Activated CD8-positive, alpha-beta T cell treated with anti-CD3 and anti-CD28 coated beads for 36 hours (primary cell): ENCODE measurements at places on chromosomes 11 and 22. TPM values are rescaled to one million over a fixed set of nuclear protein-coding genes. Genes with fewer than 3 reads are reported as not detected.

DNA sequence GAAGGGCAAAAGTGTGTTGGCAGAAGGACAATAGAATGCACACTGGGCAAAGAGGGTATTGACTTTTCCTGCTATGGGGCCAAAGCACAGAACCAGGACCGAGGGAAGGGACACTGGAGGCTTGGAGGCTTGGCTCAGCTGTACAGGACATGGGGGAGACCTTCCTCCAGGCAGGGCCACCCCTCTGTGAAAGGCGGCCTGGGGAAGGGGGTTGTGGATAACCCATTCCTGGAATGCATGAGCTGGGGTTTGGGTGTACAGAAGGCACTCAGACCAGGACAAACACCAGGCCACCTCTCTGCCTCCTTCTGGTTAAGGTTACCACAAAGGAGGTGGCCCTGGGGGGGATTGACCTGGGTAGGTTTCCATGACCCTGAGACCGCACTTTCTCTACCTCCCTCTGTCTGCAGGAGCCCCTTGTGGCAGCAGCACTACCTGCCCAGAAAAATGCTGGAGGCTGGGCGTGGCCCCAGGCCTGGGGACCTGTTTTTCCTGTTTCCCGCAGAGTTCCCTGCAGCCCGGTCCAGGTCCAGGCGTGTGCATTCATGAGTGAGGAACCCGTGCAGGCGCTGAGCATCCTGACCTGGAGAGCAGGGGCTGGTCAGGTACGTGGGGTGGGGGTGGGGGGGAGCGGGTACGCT lies 9.6 kb downstream of the P2RY2 start:
- DNase-seq, result no peak

DNA sequence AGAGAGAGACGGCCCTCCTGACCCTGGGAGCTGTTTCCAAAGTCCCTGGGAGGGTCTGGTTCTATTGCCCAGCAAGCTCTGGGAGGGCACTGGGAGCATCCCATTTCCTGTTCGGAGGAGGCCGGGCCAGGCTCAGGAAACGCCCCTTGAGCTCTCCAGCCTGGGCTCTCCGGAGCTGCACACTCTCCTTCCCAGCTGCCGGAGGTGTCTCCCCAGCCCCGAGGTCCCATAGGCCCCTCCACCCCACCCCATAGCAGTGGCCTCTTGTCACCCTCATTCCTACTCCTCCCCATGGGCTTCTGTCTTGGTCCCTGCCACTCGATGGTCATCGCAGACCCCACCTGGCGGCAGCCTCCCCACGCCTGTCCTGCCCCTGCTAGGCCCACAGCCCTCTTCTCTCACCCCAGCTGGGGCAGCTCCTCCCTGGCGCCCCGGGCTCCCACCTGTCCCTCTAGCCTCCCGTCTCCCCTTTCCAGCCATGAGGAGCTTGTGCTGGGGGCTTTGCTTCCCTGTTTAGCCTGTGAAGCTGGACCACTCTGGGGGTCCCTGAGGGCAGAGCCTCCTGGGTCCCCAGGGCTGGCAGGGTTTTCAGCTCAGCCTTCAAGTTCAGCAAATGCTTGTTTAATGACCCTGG lies 2.8 kb downstream of the TSPAN32 start:
- no peak for DNase-seq

DNA sequence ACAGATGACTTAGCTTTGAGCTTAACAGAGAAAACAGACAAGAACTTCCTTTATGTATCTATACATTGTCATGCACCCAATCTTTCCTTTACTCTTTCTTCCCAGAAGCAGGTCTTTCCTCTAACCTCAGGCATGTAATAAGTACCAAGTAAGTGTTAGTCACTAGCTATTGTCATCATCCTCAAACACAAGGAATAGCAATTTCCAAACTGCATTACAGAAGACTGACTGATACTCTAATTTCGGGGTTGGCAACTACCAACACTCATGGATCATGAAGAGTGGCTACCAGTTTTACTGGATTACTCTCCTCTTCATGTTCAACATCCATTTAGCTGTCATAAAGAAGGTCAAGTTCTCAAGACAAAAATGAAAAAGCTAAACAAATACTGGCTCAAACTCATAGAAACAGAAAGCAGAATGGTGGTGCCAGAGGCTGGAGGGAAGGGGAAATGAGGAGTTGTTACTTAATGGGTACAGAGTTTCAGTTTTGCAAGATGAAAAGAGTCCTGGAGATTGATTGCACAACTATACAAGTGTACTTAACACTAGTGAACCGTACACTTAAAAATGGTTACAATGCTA lies 111.6 kb downstream of the SIK3 start:
- peak; percentile 34 for DNase-seq

DNA sequence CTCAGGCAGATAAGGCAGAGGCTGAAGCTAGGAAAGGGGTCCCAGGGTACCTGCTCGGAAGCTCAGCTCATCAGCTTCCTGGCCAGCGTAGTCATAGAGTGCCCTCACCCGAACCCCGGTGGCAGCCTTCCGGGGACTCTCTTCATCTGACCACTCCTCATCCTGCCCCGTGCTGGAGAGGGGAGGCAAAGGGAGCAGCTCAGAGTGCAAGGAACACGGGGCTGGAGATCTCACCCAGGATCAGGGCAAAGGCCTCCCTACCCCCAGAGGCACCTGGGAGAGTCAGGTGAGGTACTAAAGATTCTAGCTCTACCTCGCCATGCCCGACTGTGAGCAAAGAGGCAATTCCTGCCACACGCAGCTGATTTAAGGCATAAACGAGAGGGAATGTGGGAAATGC lies 1.6 kb upstream of the ARFGAP2 start:
- no peak for DNase-seq

DNA sequence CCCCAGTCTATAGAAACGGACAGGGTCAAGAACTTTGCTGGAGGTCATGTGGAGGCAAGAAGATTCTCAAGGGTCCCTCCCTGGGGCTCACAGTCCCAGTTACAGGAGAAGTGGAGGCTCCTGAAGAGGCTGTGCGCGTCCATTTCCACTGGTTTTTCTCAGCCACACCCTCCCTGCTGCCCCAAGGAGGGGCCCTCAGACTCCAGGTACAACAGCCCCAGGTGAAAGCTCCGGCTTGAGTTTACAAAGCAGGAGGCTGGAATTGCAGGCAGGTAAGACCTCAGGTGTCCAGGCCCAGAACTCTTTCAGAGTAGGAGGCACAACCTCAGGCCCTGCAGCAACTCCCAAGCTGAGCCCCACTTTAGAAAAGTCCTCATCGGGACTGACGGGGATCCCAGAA lies 3.1 kb downstream of the SHANK2 start:
- no peak for DNase-seq

DNA sequence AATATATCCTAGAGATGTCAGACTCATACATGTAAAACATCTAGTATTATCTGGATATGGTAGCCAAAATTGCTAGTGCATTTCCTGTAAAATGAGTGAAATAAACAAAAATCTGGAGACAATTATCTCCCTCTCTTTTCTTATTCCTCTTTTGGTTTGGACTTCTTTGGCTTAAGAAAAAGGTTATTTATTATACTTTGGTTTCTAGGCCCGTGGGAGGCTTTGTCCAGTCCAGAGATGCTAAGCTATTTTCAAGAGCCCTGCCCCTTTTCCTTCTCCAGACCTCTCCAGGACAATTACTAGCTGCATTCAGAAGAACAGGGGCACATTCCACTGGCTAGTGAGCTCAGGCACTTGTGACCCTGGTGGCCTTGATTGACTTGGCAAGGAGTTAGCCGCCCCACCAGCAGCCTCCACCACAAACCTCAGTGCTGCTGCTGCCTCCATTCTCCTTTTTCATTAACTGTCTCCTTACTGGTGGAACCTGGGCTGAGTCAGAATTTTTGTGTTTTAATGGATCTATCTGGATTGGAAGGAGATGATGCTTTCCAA lies 747.3 kb upstream of the TENM4 start:
- no peak for DNase-seq

- DNase-seq, result no peak
Measured at GRCh38 chr22:41929418-41929810, 2.8 kb upstream of the TNFRSF13C start.

CDC42BPG gene
- 0.31 TPM for total RNA-seq

ZNF215 gene
- total RNA-seq, result 2.5 TPM

NCF4 gene
- 2.9 TPM for total RNA-seq

SYCE3 gene
- total RNA-seq, result not detected

CECR2 gene
- total RNA-seq, result 0.16 TPM
